ENCODE measurements at places on chromosomes 7 and 10.
A peak's percentile ranks its signal among the peaks of the same experiment; 100 is the strongest.

GRCh38 chr10:33347211-33347610 lies 12.7 kb upstream of the NRP1 start:
- DNase-seq: no peak

DNA sequence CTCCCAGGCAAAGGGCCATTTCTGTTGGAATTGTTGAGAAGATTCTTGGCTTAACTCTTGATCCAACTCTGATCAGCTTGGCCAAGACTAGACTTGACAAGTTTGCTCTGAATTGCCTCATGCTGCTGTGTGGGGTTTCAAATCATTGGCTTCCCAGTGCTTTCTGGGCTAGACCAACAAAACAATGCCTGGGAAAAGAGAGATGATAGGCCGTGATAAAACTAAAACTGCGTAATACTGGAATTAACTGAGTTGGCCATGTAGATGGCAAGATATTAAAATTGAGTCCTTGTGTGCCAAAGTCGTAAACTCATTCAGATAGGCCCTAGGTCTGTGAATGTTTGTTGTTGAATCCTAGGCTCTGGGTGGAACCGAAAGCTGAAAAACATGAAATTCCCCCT lies 222.6 kb downstream of the MGMT start:
- no peak for DNase-seq

GRCh38 chr7:132419542-132419941 lies 156.7 kb downstream of the PLXNA4 start:
- DNase-seq: no peak

- no peak for DNase-seq
These were observed 16.4 kb upstream of the PDZD8 start for GRCh38 chr10:117391436-117392205.

GRCh38 chr10:120833222-120833928 lies 17.8 kb upstream of the WDR11 start:
- no peak for DNase-seq

DNA sequence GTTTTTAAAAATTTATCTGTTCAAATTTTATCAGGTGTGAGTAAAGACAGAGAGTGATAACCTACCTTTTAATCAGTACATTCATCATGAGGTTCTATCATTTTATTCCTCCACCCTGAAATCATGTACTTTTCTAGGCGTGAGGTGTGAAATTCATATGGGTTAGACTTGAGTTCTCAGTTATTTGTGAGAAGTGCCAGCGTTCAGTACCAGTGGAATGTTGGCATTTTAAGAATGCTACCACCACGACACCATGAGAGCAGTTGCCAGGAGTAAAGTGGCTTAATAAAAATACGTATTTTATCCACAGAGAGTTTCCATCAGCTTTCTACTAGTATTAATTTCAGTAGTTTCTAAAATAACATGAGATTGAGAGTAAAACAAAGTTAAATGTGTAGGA lies 104.1 kb upstream of the FERD3L start:
- DNase-seq: no peak

DNA sequence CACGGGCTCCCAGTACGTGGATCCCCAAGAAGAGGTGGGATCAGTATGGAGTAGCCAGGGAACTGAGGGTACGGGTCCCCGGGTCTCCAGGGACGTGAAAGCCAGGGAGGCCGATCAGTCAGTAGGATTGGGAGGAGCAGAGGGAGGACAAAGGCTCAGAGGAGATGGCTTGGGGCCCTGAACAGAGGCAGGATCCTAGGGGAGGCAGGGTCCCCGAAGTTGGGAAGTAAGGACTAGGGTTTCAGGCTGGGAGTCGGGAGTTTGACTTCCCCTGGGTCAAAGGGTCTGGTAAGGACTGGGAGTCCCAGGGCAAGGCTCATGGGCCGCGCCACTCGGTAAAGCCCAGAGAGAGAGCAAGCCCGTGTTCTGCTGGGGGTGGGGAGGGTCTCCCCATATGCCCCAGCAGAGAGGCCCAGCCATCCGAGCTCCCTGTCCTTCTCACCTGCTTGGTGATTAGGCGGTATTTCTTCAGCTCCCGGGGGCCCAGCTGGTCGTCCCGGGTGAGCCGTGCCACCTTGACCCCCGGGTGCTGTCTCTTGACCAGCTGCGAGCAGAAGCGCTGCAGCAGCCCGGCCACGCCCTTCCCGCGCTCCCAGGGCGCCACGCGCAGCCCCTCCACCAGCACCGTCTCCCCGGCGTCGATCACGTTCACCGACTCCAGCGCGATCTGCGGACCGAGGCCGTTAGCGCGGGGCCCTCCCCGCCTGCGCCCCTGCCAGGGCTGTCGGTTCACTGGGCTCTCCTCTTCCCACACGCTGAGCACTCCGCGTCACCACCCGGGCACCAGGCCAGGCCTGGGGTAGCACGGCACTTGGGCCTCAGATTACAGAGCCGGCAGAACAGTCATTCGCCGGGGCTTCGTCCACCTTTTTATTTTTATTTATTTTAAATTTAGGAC lies 7.0 kb downstream of the NAT16 start:
- DNase-seq: peak; percentile 35

GRCh38 chr10:77959384-77959783 lies 32.8 kb upstream of the DLG5 start:
- no peak for DNase-seq

DNA sequence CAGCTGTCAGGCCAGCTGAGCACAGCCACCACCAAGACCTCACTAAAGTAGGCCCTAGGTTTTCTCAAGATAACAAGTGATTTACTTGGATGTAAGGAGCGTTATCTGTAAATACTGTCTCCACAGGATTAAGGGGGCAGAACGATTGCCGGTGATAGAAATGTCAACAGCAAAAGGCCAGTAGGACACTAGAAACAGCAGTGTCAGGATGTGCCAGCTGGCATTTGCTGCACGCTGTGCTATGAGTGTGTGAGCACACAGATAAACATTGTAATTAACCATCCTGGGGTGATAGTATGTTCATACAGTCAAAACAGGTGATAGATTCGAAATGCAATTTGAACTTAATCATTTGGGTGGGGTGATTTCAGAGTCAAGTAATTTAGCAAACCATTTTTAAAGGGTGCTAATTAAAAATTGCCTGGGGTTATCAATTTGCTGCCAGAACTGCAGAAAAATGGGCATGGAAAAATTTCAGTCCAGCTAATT lies 36.3 kb upstream of the NOBOX start:
- no peak for DNase-seq

- no peak for DNase-seq
These were observed 127.1 kb downstream of the AOAH start for GRCh38 chr7:36597090-36597773.

- DNase-seq: no peak
These were observed 40.5 kb downstream of the NRBF2 start for GRCh38 chr10:63173468-63174232.

- DNase-seq: no peak
These were observed 76.7 kb upstream of the HABP2 start for GRCh38 chr10:113476191-113476590.

DNA sequence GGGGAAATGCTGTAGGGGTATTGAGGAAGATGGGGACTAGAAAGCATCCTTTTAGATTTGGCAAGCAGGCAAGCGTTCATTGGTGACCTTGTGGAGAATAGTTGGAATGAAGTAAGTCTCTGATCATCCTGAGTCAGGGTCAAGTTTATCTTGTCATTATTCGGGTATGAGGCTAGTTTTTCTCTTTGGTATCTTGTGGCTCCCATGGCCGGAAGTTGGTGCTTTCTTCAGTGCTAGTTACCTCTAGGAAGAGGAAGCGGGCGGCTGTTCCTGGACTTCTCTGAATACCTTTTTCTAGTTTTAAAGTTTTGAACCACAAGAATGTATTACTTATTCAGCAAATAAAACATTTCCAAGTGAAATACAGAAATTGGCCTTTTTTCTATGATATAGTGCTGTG lies 9.2 kb downstream of the CREM start:
- DNase-seq: no peak

- DNase-seq: no peak
These were observed 890 bp downstream of the ZFYVE27 start for GRCh38 chr10:97737770-97738265.

DNA sequence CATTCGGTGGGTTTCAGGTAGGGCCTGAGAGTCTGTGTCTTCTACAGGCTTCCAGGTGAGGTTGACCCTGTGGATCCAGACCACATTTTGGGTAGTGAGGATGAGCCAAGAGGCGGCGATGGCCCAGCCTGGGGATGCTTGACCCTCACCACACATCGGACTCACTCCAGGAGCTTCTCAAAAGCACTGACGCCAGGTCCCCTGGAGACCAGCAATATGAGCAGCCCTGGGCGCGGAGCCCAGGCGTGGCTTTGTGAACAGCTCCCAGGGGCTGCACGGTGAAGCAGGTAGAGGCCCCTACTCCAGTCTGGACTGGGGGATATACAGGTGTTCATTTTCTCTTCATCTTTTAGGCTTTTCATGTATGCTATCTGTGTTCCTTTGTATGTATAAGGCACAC lies 139.7 kb upstream of the PCBD1 start:
- DNase-seq: no peak

DNA sequence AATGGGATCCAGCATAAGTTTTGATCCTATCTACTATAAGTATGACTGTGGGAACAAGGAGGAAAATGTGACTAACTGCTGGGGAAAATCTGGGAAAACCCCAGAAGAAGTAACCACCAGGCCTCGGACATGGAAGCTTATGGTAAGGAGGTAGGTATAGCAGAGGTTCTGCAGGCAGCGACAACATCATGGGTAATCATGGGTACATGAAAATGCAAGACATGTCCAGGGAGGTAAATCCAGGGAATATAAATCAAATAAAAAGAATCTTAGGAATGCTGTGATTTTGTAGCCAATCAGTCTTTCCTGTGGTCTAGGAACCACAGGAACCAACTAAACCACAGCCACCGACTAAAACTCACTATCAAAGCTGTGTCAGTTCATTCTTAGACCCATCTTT lies 168.3 kb upstream of the NPY start:
- no peak for DNase-seq

DNA sequence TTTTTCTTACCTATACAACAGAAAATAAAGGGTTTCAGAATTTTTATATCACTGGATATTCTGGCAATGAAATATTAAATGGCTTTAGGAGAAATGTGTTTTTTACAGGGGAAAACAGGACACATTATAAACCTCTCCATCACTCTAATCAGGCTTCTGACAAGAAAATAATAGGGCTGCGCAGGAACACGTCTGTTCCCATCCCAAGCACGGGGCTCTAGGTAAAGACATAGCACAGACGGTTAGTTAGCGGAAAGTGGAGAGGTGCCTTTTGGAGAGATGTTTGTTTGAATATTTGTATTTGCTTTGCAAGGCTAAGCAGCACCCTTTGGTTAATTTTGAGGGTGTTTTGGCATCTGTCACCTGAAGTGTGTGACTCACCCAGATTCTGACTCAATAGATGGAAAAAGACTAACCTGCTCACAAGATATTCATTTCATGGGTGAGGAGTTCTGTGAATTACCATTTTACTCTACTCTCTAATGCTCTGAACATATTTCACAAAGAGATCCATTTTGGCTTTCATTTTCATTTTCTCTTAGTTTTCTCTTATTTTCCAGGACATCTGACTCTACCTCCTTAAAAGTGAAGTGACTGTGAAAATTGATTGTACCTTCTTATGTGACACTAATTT lies 174.5 kb upstream of the AKR1E2 start:
- no peak for DNase-seq

DNA sequence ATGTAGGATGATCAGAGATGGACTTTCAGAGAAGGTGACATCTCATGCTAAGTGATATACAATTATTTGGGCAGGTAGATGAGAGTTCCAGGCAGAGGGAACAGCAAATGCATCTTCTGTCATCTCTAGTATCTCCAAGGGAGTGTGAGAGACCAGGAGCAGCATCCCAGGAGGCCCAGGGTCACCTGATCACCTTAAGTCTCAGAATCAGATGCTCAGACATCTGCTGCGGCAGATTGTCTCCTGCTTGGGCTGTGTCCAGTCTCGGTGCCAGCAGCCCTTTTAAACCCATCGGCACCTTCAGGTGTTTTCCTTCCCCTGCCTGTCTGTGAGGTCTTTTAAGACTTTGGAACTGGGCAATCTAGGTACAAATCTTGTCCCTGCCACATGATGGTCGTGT lies 690.6 kb downstream of the LRMDA start:
- no peak for DNase-seq

- no peak for DNase-seq
These were observed 37.9 kb upstream of the ANKRD1 start for GRCh38 chr10:90958781-90959180.

DNA sequence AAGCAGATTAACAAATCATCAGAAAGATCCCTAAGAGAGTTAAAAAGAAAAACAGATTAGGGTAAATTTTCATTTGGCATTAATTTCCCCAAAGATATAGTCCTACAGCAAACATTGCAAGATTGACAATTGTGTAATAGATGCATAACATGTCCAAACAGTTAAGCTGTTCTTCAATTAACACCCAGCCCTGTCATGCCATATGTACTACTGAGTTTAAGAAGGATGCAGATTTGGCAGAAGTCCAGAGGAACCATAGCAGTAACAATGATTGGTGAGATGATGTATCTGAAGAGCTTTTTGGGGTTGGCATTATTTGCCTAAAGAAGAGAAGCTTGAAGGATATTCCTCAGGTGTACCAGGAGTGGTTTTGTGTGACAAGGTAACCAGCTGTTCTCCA lies 287.6 kb downstream of the LRMDA start:
- DNase-seq: no peak

GRCh38 chr7:138833596-138833995 lies 35.6 kb upstream of the ATP6V0A4 start:
- DNase-seq: no peak

DNA sequence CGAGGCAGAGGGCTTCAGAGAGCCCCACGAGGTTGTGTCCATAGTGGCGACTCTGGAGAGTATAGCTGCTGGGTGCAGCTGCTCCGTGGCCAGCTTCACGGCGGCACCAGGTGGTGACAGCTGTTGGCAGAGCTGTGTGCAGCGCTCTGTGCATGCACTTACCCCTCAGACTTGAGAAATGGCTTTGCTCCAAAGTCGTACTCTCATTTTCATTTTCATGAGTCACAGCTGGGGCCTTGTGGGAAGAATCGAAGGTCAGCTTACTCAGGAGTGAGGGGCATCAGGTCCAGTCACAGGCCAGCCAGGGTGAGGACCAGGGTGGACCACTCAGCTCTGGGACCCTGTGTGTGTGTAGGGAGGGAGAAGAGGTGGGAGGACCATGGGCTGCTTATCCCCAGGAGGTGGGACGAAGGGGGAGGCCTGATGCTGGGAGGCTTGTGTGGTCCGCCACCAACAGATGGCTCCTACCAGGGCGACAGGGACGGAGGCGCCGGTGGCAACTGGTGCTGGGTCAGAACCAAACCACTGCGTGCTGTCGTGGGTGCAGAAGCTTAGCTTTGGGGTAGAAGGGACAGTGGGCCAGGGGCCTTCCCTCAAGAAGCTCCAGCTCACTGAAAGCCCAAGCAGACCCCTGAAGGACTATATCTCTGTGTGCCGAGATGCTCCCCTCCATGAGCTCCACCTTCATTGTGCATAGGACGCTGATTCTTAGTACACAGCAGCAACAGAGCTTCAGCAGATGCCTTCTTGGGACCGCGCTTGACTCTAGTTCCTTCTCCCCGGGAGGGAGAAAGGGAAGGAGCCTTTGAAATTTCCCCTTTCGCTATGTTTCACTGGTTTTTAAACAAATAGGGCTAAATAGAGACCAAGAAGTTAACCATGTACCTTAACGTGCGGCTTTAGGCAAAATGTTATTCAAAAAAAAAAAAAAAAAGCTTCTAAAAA lies 225.0 kb downstream of the CELF2 start:
- DNase-seq: no peak

All from HFF-Myc (cell line).